ENCODE measurements at places on chromosomes 6 and 20.

- no peak for DNase-seq
These were observed 176.4 kb downstream of the SIM1 start for GRCh38 chr6:100288311-100288710.

DNA sequence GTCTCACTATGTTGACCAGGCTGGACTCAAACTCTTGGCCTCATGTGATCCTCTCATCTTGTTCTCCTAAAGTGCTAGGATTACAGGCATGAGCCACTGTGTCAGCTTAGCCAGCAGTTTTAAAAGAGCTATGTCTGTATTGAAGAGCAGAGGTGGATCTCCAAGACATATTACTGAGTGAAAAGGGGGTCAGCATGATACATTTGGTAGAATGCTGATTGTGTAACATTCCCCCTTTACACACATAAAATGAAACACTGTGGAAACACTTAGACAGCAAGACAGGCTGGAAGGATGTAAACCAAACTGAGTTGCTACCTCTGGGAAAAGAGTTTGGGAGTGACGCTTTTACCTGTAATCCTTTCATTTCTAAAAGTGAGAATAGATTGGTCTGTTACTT, 1.7 kb upstream of the RIPOR3 start:
- no peak for DNase-seq

- no peak for DNase-seq
These were observed 8.7 kb downstream of the LAMA5 start for GRCh38 chr20:62358171-62359042.

GRCh38 chr20:54320148-54320607, 112.3 kb downstream of the PFDN4 start:
- peak; percentile 73 for DNase-seq

DNA sequence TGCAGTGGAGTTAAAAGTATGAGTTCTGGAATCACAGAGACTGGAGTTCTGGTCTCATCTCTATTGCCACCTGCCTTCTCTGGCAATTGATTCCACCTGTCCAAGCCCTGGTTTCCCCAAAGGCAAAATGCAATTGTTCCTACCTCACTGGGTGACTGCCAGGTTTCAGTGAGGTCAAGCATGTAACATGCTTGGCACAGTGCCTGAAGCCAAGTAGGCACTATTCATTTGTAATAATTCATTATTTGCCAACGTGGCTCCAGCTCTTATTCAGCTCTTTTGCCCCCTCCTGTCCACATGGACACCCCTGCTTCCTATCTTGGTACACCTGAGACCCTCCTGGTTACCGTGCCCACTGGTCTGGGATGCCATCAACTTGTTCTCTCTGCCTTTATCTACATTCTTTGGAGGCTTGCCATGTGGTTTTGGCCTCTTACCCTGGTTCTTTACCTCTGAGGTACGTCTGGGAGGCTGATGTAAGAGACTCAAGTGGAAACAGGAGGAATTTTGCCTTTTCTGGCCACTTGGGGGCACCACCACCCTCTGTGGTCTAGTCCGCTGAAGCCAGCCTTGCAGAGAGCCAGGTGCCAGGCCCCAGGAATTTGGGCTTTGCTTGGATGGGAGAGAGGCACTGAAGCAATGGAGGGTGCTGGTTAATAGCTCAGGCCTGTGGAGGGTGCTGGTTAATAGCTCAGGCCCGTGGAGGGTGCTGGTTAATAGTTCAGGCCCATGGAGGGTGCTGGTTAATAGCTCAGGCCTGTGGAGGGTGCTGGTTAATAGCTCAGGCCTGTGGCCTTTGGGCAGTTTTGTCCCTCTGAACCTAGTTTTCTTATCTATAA, 1.7 kb downstream of the KCNK15 start:
- peak; percentile 71 for DNase-seq

DNA sequence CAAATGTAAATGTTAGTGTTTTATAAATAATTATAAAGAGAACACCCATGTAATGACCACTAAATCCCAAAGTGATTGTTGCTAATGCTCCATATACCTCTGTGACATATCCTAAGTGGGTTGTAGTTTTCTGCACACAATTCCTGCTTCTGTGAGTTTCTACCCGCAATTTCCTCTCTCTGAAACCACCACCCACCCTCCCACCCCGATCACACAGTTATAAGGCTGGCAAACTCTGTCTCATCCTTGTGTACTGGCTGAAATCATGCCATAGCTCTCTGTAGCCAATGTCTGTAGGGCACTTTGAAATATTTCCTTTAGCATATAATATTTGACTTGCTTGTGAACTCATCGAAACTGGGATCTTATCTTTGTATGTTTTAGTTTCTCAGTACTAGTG, 236.6 kb downstream of the PLCB1 start:
- DNase-seq = no peak

DNA sequence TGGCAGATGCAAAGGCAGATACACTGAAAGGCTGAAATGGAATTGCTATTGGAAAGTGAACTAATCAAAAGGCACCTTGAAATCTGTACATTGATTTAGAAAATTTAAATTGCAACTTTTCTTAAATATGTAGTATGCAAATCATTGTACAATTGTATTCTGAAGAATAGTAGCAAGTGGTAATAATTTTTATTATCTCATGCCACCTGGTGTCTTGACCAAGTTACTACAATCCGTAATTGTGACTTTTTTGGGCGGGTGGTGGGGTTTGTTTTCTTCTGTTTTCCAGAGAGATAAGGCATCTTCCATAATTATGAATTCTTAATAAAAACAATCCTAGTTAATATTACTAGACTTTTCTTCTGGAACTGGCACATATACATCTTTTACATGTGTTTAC, 12.5 kb upstream of the BCKDHB start:
- peak; percentile 30 for DNase-seq

DNA sequence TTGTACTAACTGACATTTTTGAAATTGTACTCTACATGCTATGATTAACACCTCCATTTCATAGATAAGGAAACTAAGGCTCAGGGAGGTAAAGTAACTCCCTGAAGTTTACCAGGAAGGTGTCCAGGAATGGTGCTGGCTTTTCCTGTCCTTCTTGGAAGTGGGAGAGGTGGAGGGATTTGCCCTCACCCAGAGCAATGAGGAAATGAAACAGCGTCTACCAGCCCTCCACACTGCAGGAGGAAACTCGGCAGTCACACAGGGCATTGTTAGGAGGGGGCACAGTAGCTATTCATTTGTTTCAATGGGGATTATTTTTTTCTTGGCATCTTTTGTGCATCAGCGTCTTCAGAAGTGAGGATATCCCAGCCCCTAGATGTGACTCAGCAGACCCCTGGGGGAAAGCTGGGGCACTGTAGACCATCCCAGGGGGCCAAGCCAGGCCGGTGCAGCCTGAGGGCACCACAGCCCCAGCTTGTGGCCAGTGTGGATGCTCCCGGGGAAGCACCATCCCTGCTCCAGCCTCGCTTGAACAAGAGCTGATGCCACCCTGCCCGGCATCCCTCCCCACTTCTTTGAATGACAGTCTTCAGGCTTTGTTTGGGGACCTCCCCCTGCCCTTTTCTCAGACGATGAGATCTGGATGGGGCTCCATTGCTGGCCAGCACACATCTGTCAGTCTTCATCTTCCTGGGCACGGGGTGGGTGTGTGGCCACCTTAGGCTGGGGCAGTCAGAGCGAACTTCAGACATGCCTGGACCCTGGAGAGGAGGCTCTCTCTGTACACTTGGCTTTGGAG, 224.4 kb upstream of the PMEPA1 start:
- no peak for DNase-seq

GRCh38 chr6:7264041-7264440, 49.0 kb downstream of the SSR1 start:
- no peak for DNase-seq

- DNase-seq = no peak
These were observed 89.8 kb downstream of the ANKRD6 start for GRCh38 chr6:89522778-89523177.

DNA sequence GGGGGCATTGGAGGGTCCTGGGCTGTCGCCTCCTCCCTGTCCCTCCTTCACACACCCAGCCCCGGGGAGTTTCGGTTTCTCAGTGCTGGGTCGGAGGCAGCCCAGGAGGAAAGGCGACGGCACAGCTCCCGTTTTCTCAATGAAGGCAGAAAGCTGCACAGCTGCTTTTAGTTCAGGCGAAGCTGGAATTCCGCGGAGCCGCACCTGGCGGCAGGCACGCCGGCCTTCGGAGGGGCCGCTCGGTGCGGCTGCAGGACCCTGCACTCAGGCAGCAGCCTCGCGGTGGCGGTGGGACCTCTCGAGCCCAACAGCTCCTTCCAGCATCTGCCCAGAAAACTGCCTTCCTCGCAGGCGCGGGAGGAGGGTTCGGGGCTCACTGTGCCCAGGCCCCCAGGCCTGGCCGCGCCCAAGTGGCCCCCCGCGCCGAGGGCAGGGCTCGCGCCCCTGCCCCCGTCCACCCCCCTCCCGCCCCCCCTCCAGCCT, 4.6 kb downstream of the FOXQ1 start:
- peak; percentile 47 for DNase-seq

DNA sequence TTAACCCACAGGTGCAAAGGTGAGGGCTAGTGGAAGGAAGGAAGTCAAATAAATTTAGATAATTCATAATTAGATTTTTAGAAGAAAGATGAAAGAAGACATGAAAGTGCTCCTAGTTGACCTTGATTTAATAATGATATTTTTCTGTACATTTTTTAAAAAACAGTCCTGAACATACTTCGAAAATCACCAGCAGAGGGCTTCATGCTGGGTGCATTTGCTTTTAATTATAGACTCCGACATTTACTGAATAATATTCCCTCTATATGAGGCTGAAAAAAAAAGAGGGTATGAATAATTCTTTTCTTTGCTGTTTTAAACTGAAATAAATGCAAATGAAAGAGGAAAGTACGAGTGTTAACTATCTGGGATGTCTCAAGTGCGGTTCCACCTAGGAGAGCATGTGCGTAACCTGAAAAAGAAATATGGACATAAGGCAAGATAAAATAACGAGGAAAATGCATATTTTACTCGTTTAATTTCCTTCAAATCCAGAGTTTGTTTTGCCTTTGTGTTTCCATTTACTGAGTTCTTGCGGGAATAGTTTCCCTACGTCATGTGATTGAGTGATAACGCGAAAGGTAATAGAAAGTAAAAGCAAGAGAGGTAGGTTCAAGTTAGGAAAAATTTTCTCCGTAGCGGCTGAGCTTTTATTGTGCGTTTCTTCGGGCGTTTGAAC, 3.1 kb upstream of the TFAP2B start:
- peak; percentile 8 for DNase-seq

GRCh38 chr6:143125455-143125854, 64.8 kb downstream of the AIG1 start:
- peak; percentile 68 for DNase-seq

GRCh38 chr6:21053612-21054011, 519.4 kb downstream of the CDKAL1 start:
- peak; percentile 27 for DNase-seq

GRCh38 chr20:11496380-11496779, 421.3 kb upstream of the BTBD3 start:
- DNase-seq = peak; percentile 13

DNA sequence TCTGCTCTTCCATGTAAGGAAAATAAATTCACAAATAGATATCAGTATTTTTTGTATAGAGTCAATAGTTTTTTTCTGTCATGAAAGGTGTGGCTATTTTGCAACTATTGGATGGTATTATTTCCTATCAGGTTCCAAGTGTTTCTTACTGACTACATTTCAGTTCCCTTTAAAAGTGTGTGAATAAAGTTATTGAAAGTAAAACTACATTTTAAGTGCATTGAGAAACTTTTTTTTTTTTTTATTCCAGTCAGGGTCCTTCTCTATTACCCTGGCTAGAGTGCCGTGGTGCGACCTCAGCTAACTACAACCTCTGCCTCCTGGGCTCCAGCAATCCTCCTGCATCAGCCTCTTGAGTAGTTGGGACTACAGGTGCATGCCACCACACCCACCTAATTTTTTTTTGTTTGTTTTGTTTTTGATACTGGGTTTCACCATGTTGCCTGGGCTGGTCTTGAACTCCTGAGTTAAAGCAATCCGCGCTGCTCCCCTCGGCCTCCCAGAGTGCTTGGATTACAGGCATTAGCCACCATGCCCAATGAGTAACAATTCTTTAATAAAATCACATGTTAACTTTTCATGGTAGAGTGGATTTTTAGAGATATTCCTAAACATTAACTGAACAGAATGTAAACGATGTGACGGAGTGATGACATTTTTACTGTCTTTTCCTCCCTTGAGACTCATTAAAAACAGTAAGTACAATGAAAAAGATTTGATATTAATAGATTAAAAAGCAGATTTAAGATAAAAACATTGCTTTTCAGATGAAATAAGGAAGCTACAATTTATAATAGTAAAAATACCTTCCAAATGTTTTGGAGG, 69.7 kb upstream of the ADGRF4 start:
- no peak for DNase-seq

Data from EH (cell line).